Activated CD4-positive, CD25-positive, alpha-beta regulatory T cell treated with anti-CD3 and anti-CD28 coated beads, Interleukin-2, amount 50 U/mL, for 72 hours (primary cell): ENCODE measurements at places on chromosomes 3 and 15.

GRCh38 chr3:88132894-88133293, 16.9 kb upstream of the C3orf38 start:
- no peak for DNase-seq

- no peak for DNase-seq
These were observed 4.9 kb downstream of the MNS1 start for GRCh38 chr15:56460071-56460470.

DNA sequence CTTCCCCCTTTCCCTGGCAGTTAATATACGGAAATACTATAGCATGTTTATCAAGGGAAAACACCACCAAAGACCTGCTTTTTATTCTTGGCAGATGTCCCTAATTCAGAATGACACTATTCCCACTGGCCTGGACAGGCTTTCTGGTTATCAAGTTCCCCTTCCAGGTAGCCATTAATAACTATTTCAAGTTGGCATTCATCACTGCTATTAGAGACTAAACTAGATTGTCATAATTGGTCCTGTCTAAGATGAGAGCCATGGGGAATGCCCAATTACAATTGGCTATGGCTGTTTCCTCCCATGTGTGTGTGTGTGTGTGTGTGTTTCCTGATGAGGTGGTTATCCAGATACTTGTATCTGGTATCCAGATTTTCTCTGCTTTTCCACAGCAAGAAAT, 608.1 kb downstream of the SQOR start:
- DNase-seq, result no peak

GRCh38 chr15:68315495-68316031, 38.0 kb downstream of the FEM1B start:
- DNase-seq, result peak; percentile 27

DNA sequence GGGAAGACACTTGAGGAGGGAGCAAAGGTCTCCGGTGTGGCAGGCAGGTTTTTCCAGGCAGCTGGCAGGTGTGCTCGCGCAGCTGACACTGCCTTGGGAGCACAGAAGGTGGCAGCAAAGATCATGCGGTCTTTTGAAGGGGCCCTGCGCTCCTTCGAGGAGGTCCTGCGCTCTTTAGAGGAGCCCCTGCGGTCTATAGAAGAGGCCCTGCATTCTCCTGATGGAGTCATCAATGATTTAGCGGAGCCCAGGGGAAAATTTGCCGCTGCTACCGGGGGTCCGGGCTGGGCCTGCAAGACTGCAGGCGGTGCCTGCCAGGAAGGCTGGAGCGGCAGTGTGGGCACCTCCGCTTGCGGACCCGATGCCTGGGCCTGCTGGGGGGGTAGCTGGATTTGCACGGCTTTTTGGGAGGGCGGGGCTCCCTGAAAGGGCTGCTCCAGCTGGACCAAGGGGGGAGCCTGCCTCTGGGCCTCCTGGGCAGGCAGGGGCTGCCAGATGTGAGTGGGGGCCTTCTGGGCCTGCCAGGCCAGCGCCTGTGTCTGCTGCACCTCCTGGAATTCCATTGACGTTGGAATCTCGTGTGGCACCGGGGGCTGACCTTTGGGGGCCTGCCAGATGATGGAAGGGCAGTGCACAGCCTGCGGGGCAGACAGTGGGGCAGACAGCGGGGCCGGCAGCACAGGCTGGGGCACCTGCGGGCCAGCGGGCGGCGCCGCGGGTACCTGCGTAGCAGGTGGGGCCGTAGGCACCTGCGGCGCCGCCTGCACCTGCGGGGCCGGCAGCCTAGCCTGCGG, 2.1 kb downstream of the MAGEL2 start:
- no peak for DNase-seq

DNA sequence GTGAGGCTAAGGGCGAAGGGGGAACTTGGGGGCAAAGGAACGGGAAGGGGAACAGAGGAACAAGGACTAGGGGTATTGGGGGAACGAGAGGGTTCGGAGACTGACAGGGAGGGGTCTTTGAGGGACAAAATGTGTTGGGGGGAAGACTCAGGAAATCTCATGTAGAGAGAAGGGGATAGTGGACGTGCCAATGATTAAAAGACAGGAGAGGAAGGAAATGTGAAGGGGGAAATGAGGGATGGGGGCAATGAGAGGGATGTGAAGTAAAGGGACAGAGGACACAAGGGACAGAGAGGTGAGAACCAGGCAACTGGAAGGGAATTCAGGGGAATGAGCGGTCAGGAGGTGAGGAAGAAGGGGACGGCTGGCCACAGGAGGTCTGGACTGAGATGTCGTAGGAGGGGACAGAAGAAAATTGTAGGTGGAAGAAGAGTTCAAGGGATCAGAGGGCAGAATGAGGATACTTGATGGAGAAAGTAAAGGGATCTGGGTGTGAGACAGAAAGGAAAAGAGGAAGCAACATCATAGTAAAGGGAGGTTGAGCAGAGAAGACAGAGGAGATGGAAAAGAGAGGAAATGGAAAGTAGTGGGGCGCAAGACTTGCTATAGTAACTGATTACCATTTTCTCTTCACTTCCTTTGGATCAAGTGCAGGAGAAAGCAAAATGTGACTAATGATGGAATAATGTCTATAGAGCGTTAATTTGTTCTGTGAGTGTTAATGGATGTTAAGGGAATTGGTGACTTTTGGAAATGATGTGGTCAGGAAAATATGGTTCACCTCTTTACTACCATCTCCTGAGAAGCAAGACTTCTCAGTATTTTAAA, 749 bp downstream of the RAB8B start:
- no peak for DNase-seq

- DNase-seq, result no peak
These were observed 41.2 kb downstream of the RGMA start for GRCh38 chr15:93047621-93048425.

DNA sequence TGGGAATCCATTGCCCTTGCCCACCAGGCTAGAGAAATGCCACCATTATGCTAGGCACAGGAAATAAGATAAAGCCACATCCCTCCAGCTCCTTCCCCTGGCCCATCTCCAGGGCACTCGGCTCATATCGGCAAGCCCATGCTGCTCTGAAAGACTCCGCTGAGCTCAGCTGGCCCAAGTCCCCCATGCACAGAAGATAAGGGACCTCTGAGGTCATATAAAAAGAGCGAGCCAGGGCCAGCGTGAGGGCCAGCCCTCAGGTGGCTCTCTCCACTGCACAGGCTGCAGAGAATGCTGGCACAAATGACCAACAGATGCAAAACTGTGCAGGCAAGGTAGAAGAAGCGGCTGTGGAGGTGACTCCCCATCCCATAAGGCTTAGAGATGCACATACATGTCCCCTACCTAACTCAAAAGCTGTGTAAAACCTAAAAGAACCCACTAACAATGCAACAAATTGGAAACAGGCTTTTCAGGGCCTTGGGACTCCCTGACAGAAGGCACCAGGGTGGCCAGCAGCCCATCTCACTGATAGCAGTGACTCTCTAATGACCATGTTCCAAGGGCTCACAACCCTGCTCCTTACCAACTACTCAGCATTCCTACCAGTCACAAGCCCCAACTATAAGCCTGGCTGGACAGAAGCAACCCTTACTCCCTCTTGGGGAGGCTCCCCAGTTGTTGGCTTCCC, 3.0 kb downstream of the RAB6B start:
- no peak for DNase-seq

- no peak for DNase-seq
These were observed 213.0 kb downstream of the SSR3 start for GRCh38 chr3:156341831-156342416.

DNA sequence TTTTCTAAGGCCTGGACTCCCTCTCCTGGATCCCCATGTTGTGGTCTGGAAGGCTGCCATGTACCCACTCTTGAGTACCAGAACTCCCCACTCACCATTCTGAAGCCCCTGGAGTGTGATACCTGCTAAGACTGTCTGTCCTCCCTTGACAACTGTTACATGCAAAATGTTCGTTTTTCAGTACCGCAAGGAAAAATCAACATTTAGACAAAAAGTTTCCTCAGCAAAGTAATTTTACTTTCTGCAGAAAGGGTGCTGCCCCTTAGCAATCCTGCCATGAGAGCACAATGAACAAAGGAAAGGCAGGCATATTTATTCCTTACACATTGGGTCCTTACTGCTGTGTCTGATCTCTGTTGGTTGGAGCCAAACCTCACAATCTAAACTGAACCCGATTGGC, 7.0 kb upstream of the GK5 start:
- no peak for DNase-seq

- DNase-seq, result no peak
These were observed 21.6 kb downstream of the LIMD1 start for GRCh38 chr3:45616158-45616557.

GRCh38 chr3:123298903-123299302, 97.2 kb downstream of the SEC22A start:
- DNase-seq, result no peak

DNA sequence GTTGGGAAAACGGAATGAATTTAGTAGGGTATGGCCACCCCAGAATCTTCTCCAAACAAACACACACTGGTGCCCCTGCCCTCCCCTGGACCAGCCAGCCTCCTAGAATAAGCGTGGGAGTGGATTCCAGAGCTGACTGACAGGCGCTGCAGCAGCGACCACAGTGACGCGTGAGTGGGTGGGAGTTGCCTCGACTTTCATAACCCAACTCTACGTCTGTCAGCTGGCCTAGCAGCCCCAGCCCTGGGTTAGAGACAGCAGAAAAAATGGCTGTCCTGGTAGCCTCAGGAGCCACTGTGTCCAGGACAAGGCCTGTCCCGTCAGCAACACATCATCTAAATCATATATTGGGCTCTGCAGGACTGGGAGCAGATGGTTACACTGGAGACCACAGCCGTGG, 10.0 kb downstream of the PLA2G4B start:
- no peak for DNase-seq

GRCh38 chr15:63054281-63054683, 11.7 kb downstream of the TPM1 start:
- DNase-seq, result no peak

GRCh38 chr3:7385635-7386034, 524.7 kb downstream of the GRM7 start:
- no peak for DNase-seq

GRCh38 chr3:62837145-62837787, 38.0 kb downstream of the CADPS start:
- DNase-seq, result no peak

- DNase-seq, result no peak
These were observed 101.1 kb downstream of the TOP2B start for GRCh38 chr3:25563601-25564000.
